ENCODE measurements at places on chromosomes 5 and 9. TPM values are rescaled to one million over a fixed set of nuclear protein-coding genes. Genes with fewer than 3 reads are reported as not detected.

Gene SH3PXD2B
- total RNA-seq, result 0.95 TPM

Gene ESM1
- total RNA-seq, result not detected

Gene BAAT
- total RNA-seq, result not detected

Gene IFNK
- total RNA-seq, result not detected

Gene PTBP3
- total RNA-seq, result 110 TPM

Gene ABCA1
- total RNA-seq, result 14.1 TPM

Gene ABO
- total RNA-seq, result 0.19 TPM

Gene TMC1
- not detected for total RNA-seq

Gene FCN2
- not detected for total RNA-seq

Gene NUTM2F
- total RNA-seq, result not detected

Gene HDAC3
- total RNA-seq, result 51.1 TPM

Gene GRM6
- not detected for total RNA-seq

Gene CLIC3
- total RNA-seq, result 2.8 TPM

Gene SLC31A1
- total RNA-seq, result 12.1 TPM

Gene COL5A1
- total RNA-seq, result 0.41 TPM

Gene IFNA2
- not detected for total RNA-seq

Gene ZBTB26
- 4.8 TPM for total RNA-seq

Gene ADGRD2
- not detected for total RNA-seq

Gene LRRC19
- total RNA-seq, result not detected

Gene POU4F3
- total RNA-seq, result 0.22 TPM

Gene GABRA1
- total RNA-seq, result not detected

Gene KCNT1
- 0.11 TPM for total RNA-seq

Gene DRD1
- total RNA-seq, result not detected

Gene C9orf153
- 1.0 TPM for total RNA-seq

Measured in CD4-positive, alpha-beta T cell (primary cell).